WTC11 (cell line): ENCODE measurements at places on chromosomes 6 and 20. TPM values are rescaled to one million over a fixed set of nuclear protein-coding genes. Genes with fewer than 3 reads are reported as not detected.
A peak's percentile ranks its signal among the peaks of the same experiment; 100 is the strongest.

- DNase-seq, result no peak
Observed at GRCh38 chr6:168162366-168162765, 83.4 kb upstream of the FRMD1 start.

GRCh38 chr20:7836076-7836475, 104.2 kb downstream of the HAO1 start:
- DNase-seq, result no peak

DNA sequence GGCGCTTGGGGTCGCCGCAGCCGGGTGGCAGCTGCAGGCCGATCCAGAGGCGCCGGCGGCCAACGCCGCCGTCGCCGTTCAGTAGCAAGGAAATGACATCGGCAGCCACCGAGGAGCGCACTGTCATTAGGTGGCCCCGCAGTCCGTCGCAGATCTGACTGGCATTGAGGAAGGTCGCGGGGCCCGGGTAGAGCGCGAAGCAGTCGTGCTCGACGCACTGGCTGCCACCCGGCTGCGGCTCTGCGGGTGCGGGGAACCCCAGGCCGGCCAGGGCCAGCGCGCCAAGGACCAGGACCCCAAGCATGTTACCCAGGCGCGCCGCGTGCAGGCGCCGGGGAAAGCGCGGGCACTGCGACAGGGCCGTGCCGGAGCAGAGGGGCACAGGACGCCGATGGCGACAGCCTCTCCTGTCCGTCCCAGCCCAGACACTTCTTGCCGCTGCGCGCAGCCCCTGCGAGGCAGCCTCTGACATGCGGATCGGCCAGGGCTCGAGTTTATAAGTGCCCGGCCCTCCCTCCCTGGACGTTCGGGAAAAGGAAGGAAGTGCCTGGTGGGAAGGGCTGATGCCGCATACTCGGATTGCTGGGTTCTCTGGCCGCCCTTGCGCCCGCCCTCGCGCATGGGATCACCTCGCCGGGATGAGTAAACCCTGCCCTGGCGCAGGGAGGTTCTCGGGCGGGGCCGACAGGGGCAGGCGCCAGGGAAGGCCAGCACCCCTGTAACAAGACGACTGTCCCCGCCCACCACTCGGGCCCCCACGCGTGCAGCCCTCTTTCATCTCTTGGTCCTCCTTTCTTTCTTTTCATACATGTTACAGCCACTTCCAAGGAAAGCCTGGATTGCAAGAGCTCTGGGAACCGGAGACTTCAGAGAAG, at the start of gene THBD:
TSS of gene THBD (minus strand) at position 472 of the 875 bp plus-strand sequence. CDS start at position 304, 168 bp downstream.
- peak; percentile 56 for DNase-seq

DNA sequence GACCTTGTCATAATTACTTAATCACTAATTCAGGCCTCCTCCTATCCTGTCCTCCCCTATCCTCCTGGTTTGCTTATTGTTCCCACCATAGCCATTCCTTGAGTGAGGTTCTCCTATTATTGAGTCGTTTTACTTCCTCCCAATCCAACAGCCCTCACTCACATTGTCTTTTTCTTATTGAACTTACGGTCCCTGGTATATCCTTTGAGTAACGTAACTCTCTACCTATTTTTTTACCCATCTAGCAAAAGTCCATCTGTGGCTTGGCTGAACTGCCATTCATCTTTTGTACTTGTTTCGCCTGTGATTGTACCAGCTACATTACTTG, 43.1 kb downstream of the DEK start:
- no peak for DNase-seq

OR2H2 gene
- total RNA-seq, result not detected in 3 replicates

DNA sequence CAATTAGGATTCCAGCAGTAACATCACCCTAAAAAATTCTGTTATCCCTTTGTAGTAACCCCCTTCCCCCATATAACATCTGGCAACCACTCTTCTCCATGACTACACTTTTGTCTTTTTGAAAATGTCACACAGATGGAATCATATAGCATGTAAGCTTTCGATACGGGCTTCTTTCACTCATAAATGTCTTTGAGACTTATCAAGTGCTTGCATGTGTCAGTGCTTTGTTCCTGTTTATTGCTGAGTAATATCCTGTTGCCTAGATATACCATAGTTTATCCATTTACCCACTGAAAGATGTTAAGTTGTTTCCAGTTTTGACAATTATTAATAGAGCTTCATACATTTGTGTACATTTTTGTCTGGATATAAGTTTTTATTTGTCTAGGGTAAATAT, 10.4 kb upstream of the SNPH start:
- no peak for DNase-seq

DNA sequence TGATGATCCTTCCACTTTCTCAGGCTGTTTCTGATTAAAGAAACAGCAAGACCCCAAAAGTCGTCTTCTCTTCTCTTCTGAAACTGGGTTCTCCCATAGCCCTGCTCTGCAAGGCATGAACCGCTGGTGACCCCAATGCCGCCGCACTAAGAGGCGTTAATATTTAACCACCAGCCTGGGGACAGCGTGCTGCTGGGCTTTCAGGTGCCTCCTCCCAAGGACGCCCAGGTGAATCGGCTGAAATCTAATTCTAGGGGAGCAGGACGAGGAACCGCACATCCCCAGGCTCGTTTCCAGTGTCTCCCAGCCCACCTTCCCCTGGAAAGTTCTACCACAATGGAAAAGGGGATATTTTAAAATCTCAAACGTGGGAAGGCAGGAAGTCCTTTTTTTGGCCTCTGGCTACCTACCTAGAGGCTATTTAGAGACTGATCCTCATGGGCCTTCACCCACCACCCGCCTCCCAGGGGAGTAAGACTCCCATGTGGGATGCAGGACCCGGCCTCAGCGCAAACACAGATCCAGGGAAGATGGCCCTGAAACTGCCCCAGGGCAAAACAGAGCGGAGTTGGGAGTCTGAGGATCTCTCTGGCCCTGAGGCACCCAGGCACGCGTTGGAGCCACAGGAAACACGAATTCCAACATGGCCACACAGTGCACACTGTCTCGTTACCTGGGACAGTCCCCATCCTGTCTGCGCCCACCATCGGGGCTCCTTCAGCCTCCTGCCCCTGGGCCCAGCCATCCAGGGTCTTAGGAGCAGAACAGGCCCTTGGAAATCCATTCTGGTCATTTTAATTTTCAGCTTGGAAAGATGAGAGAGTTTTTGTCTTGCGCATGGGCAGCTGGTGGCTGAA, 56.2 kb downstream of the BMP7 start:
- no peak for DNase-seq

ECT2L gene
- not detected in 3 replicates for total RNA-seq

DNA sequence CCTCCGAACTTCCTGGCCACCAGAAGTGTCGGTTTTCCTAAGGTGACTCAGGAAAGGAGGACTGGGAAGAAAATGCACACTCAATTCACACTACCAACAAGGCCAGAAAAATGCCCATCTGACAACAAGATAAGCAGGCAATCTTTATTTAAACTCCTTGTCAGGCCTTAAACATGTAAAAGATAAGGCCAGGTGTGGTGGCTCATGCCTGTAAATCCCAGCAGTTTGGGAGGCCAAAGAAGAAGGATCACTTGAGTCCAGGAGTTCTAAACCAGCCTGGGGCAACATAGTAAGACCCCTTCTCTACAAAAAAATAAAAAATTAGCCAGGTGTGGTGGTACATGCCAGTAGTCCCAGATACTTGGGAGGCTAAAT, 7.6 kb upstream of the ID1 start:
- DNase-seq, result no peak

- no peak for DNase-seq
Observed at GRCh38 chr20:3413393-3413889, 6.0 kb upstream of the DNAAF9 start.

DNA sequence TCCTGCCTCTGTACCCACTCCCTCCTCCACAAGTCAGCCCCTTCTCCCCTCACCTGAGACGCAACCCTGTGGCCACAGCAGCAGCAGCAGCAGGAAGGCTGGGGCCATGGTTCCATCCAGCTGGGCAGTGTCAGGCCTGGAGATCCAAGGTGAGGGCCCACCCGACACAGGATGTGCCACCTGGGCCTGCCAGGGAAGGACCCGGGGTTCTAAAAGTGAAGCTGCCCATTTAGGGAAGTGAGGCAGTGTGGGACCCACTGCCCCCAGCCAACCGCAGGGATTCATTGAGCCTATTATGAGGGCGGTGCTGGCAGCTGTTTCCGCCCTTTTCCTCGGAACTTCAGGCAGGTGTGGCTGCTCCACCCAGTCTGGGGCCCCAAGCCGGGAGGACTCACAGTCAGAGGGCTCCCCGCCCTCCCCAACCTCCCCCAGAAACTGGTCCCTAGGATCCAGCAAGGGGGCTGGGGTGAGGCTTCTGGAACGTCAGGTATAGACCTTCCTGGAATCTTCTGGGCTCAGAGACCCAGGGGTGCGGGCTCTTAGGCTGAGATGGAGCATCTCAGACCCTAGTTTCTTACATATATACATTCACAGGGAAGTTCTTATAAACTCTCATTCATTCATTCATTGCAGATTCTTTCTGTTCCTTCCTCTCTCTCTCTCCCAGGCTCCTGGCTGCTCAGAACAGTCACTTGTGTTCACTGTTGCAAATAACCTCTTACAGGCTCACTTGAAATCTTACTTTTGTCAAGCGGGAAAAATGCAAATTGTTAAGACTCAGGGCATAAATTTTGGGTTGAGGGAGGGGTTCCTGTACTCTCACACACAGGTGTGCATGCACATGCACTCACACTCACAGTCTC, at the start of gene TREML2:
TSS of gene TREML2 (minus strand) at position 249 of the 863 bp plus-strand sequence. CDS start at position 108, 141 bp downstream.
- no peak for DNase-seq

DNA sequence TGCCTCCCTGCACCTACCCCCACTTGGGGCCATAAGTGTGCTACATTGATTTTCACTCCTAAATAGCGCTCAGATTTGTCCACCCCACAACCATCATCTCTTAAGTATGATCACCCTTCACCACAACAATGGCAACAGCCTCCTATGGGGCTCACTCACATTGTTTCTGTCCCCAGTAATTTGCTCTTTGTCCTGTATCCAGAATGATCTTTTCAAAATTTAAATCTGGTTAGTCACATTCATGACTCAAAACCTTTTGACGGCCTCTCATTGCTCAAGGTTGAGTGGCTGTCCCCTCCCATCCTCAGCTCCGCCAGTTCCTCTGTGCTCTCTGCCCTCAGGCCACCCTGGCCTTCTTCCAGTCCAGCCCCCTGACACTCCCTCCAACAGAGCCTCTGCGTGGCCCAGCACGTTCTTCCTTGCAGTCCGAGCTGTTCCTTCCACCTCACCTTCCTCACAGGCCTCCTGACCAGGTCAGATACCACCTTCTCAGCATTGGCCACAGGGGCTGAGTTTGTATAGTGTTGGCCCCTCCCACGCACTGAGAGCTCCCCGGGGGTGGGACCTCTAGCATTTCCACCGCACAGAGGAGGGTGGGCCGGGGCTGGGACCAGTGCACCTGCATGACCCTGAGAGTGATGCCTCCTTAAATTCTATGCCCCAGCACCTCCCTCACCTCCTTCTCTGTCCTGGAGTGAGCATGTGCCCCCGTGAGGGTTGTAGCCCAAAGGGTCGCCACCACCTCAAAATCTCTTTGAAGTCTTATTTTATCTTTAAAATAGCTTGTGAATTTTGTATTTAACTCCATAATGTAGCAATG, 2.4 kb upstream of the PPP1R3G start:
- no peak for DNase-seq

DNA sequence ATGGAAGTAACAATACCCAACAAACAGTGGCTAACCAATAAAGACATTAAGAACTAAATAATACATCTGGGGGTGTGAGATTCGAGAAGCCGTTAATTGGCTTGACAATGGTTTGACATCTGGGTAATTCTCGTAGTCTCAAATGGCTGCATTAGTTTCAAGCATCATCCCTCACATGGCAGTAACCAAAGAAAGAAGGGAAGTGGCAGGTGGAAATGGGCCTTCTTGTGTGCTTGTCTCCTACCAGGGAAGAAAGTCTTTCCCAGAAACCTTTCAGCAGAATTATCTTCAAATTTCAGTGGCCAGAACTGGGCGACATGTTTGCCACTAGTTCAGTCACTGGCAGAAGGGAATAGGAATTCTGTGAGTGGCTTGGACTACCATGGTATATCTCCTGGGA, 10.4 kb downstream of the STK4 start:
- DNase-seq, result no peak

GRCh38 chr6:110738899-110739365, 76.3 kb downstream of the CDK19 start:
- DNase-seq, result no peak

HDGFL1 gene
- not detected in 3 replicates for total RNA-seq

KCNB1 gene
- total RNA-seq, result 1.1 to 1.5 TPM (median 1.1 TPM) in 3 replicates

- no peak for DNase-seq
Observed at GRCh38 chr6:1538369-1538768, 71.3 kb upstream of the FOXC1 start.

PNPLA1 gene
- total RNA-seq, result not detected in 3 replicates

- DNase-seq, result no peak
Observed at GRCh38 chr6:148693882-148694484, 52.8 kb upstream of the UST start.

- DNase-seq, result no peak
Observed at GRCh38 chr20:15144916-15145315, 807.5 kb upstream of the FLRT3 start.

ZNF334 gene
- total RNA-seq, result 18.7 to 20.1 TPM (median 19.2 TPM) in 3 replicates

DNA sequence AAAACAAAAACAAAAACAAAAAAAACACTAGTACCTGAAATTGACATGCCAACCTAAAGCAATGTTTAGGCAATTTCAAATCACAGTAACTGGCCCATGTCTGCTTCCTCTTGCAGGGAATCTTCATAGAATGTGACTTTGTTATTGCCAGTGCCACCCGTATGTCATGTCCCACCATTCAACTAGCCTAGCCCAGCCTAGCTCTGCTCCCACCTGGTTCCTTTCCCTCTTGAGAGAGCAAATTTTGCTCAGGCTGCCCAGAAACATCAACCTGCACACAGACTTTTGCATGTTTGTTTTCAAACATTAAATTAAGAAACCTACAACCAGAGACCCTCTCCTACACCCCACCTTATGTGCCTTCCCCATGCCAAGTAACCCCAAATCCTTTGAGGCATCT, 124.8 kb upstream of the SLC2A12 start:
- no peak for DNase-seq

DNA sequence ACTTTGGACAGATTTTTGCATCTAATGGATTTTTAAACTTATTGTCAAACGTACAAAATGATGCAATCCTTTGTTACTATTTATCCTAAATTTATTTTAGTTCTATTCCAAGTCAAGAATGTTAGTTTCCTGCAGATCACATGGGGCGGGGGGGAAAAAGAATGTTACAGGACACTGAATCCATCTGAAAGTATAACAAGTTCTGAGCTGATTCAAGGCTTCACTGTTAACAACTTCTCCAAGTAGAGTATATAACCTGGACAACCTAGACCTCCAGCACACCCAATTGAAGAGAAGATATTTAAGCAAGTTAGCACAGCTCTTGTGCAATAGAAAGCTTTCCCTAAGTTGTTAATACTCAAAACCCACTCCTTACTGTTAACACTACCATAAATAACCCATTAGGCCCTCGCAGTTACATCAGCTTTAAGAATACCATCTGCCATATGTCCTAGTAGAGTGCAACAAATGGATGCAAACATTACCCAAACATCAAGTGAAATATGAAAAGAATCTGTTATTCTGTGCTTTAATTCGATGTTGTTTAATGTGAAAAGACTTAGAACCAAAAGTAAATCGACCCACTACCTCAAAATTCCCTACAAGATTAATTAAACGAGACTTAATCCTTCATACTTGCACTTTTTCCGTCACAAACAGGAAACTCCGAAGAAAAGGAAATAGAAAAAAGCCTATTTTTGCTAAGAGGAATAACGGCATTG, 1.3 kb downstream of the SEC63 start:
- no peak for DNase-seq
